Stomach (tissue), 19 donors: ENCODE measurements at places on chromosomes 2 and 18. TPM values are rescaled to one million over a fixed set of nuclear protein-coding genes. Genes with fewer than 3 reads are reported as not detected.

Gene PRSS56
- not detected for total RNA-seq

Gene E2F6
- 13.8 TPM for total RNA-seq

Gene ZNF804A
- not detected for total RNA-seq

Gene PROC
- not detected for total RNA-seq

Gene CPLX4
- not detected for total RNA-seq

Gene APCDD1
- total RNA-seq = 27.4 TPM

Gene TBR1
- not detected for total RNA-seq

Gene FAM117B
- 11.4 TPM for total RNA-seq

Gene CRYGC
- total RNA-seq = not detected

GRCh38 chr2:106886916-106887758 lies 1.2 kb upstream of the ST6GAL2 start:
- H3K4me1 ChIP-seq = no peaks in the 10 kb centered on the region
- peaks cover 41% of the 10 kb centered on the region for H3K27me3 ChIP-seq
- DNase-seq = peak; percentile 79
- peak overlapping the region; percentile 58 for H3K27ac ChIP-seq
- H3K4me3 ChIP-seq = peak overlapping the region; percentile 56
- H3K36me3 ChIP-seq = no peaks in the 10 kb centered on the region

DNA sequence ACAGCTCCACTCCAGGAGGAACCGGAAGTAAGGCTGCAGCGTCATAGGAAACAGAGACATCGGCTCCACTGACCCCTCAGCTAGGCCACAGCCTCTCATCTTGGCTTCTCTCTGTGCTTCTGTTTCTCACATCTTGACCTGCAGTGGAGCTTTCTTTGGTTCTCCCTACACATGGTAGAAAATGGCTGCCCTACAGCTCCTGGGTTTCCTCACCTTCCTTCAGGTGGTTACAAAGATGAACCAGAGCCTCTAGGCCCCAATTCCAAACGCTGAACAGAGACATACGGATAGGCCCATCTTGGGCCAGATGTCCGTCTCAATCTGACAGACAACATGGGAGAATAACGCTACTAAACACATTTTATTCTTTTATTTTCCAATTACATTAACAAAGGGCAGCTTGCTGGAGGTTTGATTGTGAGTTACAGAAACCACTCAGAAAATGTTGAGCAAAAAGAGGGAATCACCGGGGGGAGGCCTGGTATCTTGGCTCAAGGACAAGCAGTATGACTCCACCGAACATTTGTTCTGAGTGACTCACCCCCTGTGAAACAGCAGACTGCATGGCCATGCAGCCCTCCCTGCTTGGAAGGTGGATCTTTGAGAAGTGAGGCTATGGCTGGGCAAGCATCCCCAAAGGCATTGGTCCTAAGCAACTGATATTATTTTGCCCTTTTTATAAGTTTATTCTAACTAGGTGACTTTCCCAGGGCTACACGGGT lies 303.5 kb downstream of the CDCA7 start:
- H3K4me3 ChIP-seq = no peak overlapping the region
- H3K27ac ChIP-seq = no peak overlapping the region
- no peaks in the 10 kb centered on the region for H3K27me3 ChIP-seq

DNA sequence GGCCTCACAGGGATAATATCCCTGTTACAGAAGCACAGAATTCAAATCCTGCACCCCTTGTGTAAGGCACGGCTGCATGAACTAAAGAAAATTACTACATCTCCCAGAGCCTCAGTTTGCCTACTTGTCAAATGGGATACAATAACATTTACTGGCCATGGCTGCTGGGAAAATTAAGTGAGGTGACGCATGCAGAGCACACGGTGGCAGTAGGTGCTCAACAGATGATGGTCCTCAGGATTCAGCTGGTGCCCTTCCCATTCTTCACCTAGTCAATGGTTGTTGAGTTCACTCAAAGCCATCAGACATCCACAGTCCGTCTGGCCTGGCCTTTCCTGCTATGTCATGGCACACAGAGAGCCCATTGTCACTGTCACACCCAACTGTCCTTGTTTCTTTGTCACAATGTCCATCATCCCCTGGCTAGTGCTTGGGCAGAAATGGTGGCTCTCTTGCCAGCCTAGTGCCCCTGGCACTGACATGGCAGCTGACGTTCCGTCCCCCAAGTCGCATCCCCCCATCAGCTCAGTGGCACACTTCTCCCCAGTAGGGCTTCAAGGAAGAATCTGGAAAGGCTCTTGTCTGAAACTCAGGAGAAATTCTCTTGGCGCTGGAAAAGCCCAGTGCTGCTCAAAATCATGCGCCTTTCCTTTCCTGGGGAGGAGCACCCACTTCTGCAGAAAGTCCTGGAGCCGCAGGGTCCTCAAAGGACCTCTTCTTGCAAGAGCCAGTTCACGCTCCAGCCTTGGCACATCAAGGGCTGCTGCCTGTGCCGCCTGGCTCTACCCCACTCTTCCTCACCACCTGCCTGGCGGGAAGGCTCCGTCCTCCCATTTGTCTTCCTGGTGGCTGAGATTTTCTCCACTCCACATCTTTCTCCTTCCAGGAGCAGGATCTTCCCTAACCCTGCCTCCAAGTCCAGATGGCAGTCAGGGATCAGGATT lies 55.9 kb upstream of the SLC66A3 start:
- no peaks in the 10 kb centered on the region for H3K27me3 ChIP-seq
- H3K4me1 ChIP-seq = no peaks in the 10 kb centered on the region
- no peak for DNase-seq

- DNase-seq = no peak
- H3K4me3 ChIP-seq = no peak overlapping the region
- peaks cover 20% of the 10 kb centered on the region for H3K4me1 ChIP-seq
- peaks cover 54% of the 10 kb centered on the region for H3K27me3 ChIP-seq
- H3K36me3 ChIP-seq = no peaks in the 10 kb centered on the region
These were observed 1.3 kb downstream of the GAL3ST2 start for GRCh38 chr2:241777686-241778627.

DNA sequence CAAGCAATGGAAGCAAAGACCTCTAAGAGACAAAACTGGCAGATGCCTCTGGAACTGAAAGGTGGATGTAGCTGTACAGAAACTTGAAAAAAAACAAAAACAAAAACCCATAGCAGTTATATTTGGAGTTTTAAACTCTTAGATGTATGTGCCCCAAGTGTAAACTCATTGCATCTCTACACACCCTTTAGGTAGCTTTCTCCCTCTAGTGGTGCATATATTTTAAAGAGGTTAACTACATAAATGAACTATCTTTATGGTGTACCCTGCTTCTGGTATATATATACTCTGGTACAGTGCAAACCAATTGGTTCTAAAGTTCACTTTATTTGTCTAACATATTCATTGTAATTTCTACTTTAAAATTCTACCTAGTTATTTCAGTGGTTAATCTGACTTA lies 518.2 kb downstream of the NRXN1 start:
- H3K27me3 ChIP-seq = no peaks in the 10 kb centered on the region
- no peak overlapping the region for H3K27ac ChIP-seq
- H3K36me3 ChIP-seq = no peaks in the 10 kb centered on the region
- H3K4me3 ChIP-seq = no peak overlapping the region

- H3K4me3 ChIP-seq = no peak overlapping the region
- no peaks in the 10 kb centered on the region for H3K4me1 ChIP-seq
- no peak overlapping the region for H3K27ac ChIP-seq
- no peak for DNase-seq
- H3K36me3 ChIP-seq = no peaks in the 10 kb centered on the region
These were observed 99.7 kb upstream of the ODC1 start for GRCh38 chr2:10547663-10548376.

DNA sequence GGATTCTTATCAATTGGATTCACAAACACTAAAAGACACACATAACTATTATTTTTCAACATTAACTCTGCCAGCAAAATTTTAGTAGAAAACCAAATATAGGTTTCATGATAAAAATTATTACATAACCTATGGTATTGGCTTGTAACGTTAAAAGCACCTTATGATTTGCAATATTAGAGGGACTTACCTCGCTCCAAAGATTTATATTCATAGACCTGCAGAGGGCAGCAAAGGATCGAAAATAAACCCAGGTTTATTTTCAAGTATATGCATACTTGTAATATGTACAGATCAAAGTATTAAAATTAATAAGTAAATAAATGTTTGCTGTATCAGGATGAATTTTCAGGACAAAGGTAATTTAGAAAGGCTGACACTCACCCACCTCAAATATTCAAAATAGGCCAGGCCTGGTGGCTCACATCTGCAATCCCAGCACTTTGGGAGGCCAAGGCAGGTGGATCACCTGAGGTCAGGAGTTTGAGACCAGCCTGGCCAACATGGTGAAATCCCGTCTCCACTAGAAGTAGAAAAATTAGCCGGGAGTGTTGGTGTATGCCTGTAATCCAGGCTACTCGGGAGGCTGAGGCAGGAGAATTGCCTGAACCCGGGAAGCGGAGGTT lies 45.3 kb downstream of the LRPPRC start:
- peaks cover 97% of the 10 kb centered on the region for H3K36me3 ChIP-seq
- H3K4me1 ChIP-seq = no peaks in the 10 kb centered on the region
- no peaks in the 10 kb centered on the region for H3K27me3 ChIP-seq
- no peak for DNase-seq
- no peak overlapping the region for H3K4me3 ChIP-seq
- no peak overlapping the region for H3K27ac ChIP-seq

GRCh38 chr2:227822416-227823003 lies 8.9 kb downstream of the CCL20 start:
- no peaks in the 10 kb centered on the region for H3K27me3 ChIP-seq
- H3K4me1 ChIP-seq = no peaks in the 10 kb centered on the region
- no peak overlapping the region for H3K27ac ChIP-seq
- H3K36me3 ChIP-seq = no peaks in the 10 kb centered on the region
- DNase-seq = no peak
- H3K4me3 ChIP-seq = no peak overlapping the region

- H3K27ac ChIP-seq = peak overlapping the region; percentile 27
- no peaks in the 10 kb centered on the region for H3K27me3 ChIP-seq
- H3K4me1 ChIP-seq = peaks cover 54% of the 10 kb centered on the region
These were observed 114.2 kb upstream of the EML6 start for GRCh38 chr2:54609241-54609640.

- no peaks in the 10 kb centered on the region for H3K4me1 ChIP-seq
- H3K4me3 ChIP-seq = no peak overlapping the region
- H3K27ac ChIP-seq = no peak overlapping the region
- no peak for DNase-seq
- no peaks in the 10 kb centered on the region for H3K27me3 ChIP-seq
These were observed 40.5 kb downstream of the CCDC85A start for GRCh38 chr2:56224316-56224715.

GRCh38 chr18:62399781-62400308 lies 74.7 kb downstream of the TNFRSF11A start:
- H3K4me3 ChIP-seq = no peak overlapping the region
- H3K36me3 ChIP-seq = no peaks in the 10 kb centered on the region
- no peak overlapping the region for H3K27ac ChIP-seq
- H3K27me3 ChIP-seq = no peaks in the 10 kb centered on the region

DNA sequence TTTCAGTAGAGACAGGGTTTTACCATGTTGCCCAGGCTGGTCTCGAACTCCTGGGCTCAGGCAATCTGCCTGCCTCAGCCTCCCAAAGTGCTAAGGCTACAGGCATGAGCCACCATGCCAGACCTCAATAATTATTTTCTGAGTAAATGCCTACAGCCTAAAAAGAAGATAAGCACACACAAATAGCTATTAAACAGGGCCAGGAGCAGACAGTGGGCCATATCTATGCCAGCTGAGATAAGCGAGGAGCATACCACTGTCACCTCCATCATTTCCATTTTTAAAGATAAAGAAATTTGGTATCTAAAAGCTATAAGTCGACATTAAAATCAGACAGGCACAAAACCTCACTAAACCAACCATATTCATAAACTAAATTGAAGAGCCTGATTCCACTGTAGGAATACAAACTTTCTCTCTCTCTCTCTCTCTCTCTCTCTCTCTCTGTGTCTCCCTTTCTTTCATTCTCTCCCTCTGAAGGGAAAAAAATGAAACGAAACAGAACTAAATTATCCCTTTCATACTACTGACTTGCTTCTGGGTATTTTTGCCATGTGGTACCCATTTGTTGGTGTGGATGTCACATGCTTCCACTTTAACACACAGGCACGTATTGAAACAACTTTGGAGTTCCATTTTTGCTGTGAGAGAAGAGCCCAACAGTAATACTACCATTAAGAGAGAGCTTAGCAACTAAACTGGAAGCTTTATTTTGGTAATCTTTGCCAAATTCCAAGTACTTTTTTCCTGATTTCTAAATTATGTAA lies 51.0 kb downstream of the FARSB start:
- no peaks in the 10 kb centered on the region for H3K4me1 ChIP-seq
- DNase-seq = no peak
- no peak overlapping the region for H3K27ac ChIP-seq
- H3K27me3 ChIP-seq = no peaks in the 10 kb centered on the region
- H3K4me3 ChIP-seq = no peak overlapping the region
- H3K36me3 ChIP-seq = peaks cover 14% of the 10 kb centered on the region

GRCh38 chr2:162838136-162838497 lies 450 bp downstream of the KCNH7 start:
- no peaks in the 10 kb centered on the region for H3K36me3 ChIP-seq
- H3K27me3 ChIP-seq = peaks cover 37% of the 10 kb centered on the region
- peak overlapping the region; percentile 11 for H3K4me3 ChIP-seq
- no peak overlapping the region for H3K27ac ChIP-seq

DNA sequence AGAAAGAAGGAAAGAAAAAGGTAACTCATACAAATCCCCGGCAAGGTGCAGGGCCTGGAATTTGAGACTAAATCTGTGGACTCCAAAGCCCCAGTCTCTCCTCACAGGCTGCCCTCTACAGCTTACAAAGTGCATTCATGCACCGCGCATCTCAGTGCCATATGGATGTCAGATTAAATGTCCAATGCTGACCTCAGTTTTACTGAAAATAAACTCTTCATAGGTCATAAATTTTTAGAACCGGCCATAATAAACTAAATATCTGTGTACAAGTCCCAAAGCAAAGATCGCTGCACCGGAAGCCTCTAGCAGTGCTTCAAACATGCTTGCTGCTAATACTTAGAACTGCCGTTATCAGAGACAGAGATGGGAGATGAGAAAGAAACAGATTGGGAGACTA lies 17.7 kb downstream of the ST6GAL2 start:
- no peaks in the 10 kb centered on the region for H3K36me3 ChIP-seq
- no peak overlapping the region for H3K27ac ChIP-seq
- H3K27me3 ChIP-seq = no peaks in the 10 kb centered on the region
- no peaks in the 10 kb centered on the region for H3K4me1 ChIP-seq
- H3K4me3 ChIP-seq = no peak overlapping the region

DNA sequence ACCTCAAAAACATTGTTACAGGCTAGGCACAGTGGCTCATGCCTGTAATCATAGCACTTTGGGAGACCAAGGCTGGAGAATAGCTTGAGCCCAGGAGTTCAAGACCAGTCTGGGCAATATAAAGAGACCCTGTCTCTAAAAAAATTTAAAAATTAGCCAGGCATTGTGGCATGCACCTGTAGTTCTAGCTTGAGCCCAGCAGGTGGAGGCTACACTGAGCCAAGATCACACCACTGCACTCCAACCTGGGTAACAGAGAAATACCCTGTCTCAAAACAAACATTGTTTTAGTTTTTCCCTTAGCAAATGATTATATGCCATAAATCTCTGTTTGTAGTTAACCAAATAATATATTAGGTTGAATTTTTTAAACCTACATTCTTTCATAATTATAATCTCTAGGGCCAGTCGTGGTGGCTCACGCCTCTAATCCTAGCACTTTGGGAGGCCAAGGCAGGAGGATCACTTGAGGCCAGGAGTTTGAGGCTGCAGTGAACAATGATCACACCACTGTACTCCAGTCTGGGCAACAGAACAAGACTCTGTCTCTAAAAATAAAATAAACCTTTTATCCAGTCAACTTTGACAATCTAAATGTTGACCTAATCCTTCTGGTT lies 13.3 kb upstream of the CYP20A1 start:
- no peaks in the 10 kb centered on the region for H3K36me3 ChIP-seq
- no peak overlapping the region for H3K27ac ChIP-seq
- H3K27me3 ChIP-seq = no peaks in the 10 kb centered on the region
- no peak for DNase-seq
